Tongue (tissue), 3 donors: ENCODE measurements at places on chromosomes 12 and 14.

DNA sequence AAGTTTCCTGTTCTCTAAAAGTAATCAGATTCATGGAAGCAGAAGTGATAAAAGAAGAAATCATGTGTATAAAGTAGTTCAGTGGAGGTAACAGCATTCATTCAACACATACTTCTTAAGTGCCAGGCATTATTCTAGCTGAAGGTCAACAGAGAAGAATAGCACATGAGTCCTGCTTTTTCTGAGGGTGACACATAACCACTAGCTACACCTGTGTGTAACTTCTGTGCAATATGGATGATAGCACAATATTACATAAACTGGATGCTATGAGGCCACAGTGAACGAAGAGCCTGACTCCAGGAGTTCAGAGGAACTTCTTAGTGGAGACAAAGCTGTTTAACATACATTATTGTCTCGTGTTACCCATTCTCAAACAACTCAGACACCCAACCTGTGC is 114.3 kb upstream of the PCED1B start:
- DNase-seq: no peak

GRCh38 chr14:101859958-101860357 is 98.4 kb downstream of the PPP2R5C start:
- no peak for DNase-seq

DNA sequence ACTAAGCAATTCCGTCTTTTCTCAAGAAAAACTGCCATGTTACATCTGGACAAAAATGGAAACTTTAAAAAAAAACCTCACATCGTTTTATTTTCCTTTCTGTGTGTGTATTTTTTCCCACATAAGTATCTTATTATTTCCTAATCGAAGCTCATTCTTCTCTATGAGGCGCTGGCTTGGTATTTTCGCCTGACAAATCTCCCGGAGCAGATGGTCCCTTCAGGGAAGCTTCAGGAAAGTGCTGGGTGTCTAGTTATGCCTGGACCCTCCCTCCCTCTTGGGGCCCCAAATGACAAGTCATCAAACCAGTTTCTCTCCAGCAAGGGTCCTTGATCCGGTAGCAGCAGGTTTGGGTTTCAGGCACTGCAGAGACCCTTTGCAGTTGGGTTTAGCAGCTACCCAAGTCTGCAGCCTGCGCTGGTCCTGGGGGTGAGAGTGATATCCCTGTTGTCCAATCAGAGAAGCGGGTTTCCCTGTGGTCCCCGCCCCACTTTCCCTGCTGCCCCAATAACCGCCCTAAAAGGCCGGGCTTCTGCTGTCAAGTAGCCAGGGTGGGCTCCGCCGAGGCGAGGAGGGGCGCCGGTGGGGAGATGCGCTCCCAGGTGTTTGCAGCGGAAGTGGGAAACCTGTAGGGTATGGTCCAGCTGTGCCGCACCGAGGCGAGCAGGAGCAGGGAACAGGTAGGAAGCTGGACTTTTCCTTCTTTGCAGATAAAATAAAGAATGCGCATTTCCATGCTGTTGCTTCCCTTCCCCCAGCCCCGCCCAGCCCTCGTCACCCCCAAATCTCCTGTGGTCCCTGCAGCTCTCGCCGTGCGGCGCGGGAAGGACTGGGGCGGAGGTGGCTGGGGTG is at the start of gene CNTN1:
TSS of gene CNTN1 (plus strand) at position 527 of the 852 bp plus-strand sequence.
- DNase-seq: peak; percentile 92

GRCh38 chr14:73777420-73777819 is 63.2 kb upstream of the PNMA1 start:
- DNase-seq: peak; percentile 24

DNA sequence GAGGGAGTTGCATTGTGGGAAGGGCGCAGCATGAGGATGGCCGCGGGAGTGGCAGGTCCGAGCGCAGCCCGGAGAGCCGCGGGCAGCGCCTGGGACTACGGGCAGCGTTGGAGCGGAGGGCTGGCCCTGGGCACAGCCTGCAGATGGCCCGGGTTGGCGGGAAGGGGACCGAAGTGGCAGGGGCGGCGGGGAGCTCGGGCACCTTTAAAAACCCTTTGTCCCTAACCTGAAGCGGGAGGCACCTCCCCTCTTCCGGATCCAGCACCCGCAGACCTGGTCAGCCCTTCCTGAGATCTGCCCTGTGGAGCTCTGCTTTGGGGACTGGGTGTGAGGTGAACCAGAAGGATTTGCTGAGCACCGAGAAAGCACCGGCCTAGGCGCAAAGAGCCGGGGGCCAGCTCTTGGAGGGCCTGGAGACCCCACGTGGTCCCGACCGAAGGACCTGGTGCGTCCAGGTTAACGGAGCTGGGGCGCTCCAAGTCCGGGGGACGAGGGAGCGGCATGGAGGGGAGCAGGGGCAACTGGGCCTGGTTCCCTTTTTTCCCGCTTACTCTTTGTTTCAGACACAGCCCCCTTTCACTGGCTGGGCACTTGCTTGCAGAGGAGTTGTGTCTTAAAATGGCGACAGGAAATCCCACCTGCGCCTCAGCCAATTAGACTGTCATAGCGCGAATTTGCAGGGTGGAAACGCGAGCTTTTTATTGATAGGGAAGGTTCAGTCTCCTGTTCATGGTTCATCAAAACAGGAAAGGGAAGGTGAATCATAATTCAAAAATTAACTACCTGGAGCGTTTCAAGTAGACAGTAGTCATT is 792 bp upstream of the SLC38A1 start:
- peak; percentile 54 for DNase-seq

- DNase-seq: no peak
Observed at GRCh38 chr12:77060883-77061240, 4.5 kb downstream of the E2F7 start.

DNA sequence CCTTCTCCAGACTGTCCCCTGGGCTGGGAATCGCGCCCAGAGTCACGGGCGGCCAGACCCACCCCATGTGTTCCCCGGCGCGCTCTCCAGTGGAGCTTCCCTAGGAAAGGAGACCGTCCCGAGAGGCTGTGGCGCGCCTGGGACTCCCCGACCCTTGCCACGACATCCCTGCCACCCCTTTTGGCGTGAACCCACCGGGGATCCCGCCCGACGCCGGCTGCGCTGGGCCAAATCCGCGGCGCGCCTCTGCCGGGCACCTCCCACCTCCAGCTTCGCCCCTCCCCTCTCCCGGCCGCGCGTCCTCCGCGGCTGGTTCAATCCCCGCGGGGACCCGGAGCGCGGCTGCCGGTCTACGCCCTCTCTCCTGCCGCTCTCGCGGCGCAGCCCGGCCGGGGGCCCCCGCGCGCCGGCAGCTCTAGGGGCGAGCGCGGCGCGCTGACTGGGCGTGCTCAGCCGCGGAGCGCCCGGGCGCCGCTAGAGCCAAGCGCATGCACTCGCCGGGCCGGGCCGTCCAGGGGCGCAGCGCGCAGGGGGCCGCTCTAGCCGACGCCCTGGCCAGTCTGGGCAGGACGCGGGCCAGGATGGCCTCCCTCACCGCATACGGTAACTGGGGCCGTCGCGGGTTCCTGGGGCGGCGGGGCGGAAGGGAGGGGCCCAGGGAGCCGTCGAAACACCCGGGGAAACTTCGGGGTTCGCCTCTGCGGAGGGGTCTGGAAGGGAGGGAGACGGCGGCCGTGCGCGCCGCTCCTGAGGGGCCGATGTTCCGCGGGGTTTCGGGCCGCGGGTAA is 77.4 kb upstream of the ANO4 start:
- DNase-seq: peak; percentile 44

DNA sequence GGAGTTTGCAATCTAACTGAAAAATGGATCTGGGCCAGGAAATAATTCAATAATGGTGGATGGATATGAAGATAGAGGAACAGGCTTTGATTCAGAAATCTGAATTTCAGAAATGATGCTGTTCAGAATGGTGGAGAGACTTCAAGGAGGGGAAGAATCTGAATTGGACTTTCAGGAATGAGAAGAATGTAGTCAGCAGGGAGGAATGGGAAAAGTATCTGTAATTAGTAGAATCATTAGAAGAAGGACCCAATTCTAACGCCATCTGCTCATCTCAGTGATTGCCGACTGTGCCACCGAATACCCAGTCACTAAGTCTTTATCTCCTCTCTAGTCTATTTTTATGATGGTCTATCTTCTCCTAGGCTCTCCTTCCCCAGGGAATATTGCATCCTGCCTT is 363.2 kb downstream of the GALC start:
- DNase-seq: no peak

GRCh38 chr12:77979597-77980250 is 149.0 kb downstream of the NAV3 start:
- DNase-seq: no peak

DNA sequence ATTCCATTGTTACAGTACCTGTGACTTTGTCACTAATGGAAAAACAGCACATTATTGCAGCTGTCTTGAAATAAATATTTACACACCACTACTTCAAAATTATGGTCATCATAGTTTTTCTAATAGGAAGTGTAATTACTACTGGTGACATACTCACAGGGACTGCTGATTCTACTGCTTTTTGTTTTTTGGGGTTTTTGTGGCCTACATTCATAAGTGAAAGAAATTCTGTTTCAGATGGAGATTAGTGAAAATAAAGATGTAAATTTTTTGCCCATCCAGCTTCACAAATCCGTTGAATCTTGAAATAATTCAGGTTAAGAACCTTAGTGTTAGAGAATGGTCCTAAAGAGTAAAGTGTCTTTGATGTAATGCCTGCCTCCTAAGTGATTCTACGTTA is 17.5 kb downstream of the KNTC1 start:
- DNase-seq: no peak

DNA sequence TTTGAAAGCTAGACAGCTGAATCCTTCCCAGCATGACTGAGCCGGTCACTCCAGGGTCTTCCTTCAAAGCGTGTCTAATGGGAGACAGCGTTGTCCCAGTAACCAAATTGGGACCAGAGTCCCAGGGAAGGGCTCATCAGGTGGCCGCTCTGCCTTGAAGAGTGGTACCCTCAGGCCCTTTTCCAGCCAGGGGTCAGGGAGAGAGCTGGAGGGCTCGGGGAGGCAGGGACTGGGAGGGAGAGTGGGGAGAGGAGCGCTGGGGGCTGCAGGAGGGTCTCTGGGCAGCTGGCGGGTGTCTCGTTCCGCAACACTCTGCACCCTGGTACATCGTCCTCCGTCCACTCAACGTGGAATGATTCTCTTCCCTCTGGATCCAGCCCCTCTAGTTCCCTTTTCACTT is 1.6 kb upstream of the RTL1 start:
- DNase-seq: no peak

GRCh38 chr12:98424726-98425401 is 90.5 kb upstream of the TMPO start:
- peak; percentile 91 for DNase-seq

DNA sequence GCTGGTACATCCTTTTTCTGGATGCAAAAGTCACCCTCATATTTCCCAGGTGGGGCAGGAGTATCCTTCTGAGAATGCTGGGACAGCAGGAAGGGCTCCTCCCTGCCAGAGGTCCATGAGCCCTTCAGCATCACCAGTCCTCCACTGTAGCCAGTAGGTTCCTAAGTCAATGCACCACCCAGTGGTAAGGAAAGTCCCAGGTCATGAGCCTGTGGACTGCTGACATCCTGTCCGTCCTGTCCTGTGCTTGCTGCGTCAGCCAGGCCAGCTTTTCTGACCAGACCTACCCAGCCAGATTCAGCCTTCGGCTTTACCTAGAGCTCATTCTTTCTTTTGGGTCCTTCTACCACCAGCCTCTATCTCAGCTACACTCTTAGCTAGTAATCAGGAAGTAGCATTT is 23.0 kb upstream of the ACTN1 start:
- DNase-seq: no peak

DNA sequence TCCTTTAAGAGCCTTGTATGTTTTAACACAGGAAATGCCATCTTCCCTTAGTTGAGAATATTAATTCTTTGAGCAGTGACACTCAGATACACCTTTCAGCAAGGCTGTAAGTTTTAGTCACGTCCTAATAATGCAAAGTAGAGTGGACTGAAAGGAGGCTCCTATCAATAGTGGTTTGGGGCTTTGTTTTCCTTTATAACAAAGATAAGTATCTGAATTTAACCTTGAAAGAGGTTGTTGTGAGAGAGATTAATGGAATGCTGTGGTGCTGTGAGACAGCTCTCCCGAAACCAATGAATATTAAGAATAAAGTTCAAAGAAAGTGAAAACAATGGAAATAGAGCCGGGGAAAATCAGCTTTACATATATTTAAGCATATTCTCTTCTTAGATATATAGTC is 259.6 kb downstream of the ERC1 start:
- no peak for DNase-seq

- no peak for DNase-seq
Observed at GRCh38 chr12:68393417-68393816, 61.3 kb upstream of the MDM1 start.

DNA sequence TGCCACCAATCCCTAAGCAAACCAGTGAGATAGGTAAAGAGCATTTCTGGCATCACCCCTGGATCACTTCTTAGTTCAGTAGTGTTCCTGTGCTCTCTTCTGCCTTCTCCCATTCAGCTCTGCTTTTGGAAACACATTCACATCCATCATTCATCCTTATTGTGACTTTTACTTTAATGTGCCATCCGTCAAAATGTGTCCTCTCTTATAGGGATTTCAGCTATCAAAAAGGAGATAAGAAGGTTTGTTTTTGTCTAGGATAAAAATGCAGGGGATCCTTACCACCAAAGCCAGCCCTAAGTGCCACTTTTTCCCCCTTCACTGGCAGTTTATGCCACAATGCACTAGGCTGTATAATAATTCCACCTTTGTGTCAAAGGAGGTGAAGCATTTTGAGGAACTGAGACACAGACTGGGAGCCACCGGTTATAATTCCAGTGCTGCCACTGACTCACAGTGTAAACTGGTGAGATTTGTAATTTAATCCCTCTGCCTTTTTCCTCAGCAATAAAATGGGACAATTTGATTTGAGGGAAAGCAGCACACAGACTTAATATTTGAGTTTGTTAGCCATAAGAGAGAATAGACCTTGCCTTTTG is 158.6 kb downstream of the PAX9 start:
- DNase-seq: no peak

GRCh38 chr12:109758426-109759420 is 45.1 kb downstream of the FAM222A start:
- no peak for DNase-seq

- DNase-seq: peak; percentile 70
Observed at GRCh38 chr14:64734990-64735389, 30.8 kb downstream of the PLEKHG3 start.

- DNase-seq: no peak
Observed at GRCh38 chr12:89156340-89156739, 196.0 kb downstream of the DUSP6 start.

- no peak for DNase-seq
Observed at GRCh38 chr14:95330591-95331370, 11.1 kb upstream of the CLMN start.

DNA sequence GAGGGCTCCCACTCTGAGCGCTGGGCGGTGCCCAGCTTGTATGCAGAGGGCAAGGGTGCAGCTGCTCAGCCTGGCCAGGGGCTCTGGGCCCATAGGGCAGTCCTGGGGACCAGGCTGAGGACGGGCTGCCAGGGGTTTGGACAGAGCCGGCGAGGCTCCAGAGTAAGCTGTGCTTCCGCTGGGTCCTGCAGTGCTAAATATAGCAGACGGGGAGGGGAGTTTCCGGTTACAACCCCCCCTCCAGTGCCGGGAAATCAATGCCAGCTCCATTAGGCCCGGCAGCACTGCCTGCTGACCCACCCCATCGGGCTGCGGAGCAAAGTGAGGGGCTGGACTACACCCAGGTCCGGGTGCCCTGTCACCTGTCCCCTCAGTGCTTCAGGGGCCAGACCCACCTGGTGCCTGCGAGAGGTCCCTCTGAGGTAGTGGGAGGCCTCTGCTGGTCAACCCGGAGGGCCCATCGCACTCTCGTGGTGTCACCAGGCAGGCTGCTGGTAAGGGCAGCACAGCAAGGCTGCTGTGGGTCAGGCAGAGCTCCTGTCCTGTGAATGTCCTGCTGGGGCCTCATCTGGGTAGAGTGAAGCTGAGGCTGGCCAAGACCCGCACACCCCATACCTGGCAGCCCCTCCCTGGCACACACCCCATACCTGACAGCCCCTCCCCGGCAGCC is 2.6 kb upstream of the JAG2 start:
- peak; percentile 78 for DNase-seq
